ENCODE measurements at places on chromosomes 6 and 20.

DNA sequence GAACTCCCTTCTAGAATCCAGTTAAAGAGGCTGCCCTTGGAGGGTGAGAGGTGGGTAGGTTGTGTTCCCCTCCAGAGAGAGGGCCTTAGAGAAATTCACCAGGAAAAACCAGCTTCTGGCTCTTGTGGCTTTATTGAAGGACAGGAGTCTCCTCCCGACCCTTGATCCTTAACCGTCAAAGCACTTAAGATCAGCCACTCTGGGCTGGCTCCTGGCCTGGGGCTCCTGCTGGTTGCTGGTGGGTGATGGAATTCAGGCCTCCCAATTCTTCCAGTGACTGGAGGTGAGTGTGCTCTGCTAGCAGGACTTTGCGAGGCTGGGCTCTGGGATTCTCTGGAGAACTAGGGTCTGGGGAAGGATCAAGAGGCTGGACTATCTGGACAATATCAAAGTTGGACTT lies 75.6 kb upstream of the LGSN start:
- no peak for DNase-seq

DNA sequence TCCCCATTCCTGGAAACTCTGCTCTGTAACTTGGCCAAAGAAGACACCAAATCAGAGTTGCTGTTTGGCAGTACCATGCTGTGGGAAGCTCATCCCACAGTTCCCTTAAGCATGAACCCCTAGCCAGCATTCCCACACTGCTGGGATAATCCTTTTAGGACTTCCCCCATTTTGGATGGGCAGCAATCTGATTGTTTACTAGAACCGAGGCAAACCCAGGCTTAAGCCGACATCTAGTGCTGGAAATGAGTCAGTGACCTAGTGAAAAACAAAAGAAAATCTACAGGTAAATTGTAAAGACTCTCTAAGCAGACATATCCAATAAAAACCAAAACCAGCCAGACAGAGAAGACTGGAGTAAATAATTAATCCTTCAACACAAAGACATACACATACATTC lies 5.2 kb downstream of the DNAH8 start:
- DNase-seq, result no peak

DNA sequence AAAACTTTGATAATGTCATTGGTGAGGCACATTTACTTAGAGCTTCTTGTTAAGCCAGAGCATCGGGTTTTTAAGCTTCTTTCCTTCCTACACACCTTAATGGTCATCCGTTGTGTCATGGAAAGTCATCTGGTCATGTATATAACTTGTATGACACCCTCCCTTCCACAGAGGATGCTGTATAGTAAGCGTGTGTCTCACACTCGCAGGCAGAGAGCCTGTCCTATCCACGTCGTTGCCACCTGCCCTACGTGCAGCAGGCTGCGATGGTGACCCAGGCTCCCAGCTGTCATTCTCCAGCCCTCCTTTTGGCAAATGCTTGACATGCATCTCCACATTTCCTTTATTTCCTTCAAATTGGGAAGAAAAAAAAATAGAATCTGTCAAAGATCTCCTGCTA lies 85.6 kb downstream of the MYB start:
- DNase-seq, result no peak

GRCh38 chr6:121549736-121550135 lies 114.3 kb downstream of the GJA1 start:
- DNase-seq, result no peak

DNA sequence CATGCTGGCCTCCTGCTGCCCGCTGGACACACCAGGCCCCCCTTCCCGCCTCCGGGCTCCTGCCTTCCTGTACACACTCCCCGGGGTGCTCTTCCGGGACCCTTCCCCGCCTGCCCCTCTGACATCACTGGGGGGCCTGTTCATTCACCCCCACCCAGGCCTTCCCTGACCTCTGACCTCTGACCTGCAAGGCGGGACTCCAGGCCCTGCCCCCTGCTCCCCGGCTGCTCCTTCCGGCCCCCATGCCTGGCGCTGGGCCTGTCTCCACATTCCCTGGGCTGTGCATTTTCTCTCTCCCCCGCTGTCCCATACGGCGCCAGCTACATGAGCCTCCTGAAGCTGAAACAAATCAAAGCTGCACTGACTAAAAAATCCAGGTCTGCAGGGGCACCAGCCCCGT lies 71.6 kb upstream of the GATA5 start:
- no peak for DNase-seq

DNA sequence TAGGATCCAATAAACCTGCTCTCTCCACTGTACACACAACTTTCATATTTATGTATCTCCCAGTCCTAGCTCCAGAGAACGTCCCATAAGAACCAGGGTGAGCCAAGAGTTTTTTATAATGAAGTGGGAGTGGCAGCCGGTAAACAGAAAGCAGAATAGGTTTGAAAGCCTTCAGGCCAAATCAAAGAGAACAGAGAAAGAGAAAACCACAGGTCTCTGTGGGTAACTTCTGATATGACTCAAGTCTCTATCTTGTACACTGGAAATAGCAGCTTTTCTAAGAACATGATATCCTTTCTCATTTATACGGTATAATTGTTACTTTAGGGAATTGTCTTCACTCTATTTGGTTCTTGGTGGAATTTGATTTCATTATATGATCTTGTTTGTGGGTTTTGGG lies 273.6 kb downstream of the PACRG start:
- no peak for DNase-seq

- no peak for DNase-seq
Measured at GRCh38 chr6:167791780-167792478, 34.8 kb upstream of the AFDN start.

- no peak for DNase-seq
Measured at GRCh38 chr20:63746751-63747315, 7.3 kb downstream of the SLC2A4RG start.

DNA sequence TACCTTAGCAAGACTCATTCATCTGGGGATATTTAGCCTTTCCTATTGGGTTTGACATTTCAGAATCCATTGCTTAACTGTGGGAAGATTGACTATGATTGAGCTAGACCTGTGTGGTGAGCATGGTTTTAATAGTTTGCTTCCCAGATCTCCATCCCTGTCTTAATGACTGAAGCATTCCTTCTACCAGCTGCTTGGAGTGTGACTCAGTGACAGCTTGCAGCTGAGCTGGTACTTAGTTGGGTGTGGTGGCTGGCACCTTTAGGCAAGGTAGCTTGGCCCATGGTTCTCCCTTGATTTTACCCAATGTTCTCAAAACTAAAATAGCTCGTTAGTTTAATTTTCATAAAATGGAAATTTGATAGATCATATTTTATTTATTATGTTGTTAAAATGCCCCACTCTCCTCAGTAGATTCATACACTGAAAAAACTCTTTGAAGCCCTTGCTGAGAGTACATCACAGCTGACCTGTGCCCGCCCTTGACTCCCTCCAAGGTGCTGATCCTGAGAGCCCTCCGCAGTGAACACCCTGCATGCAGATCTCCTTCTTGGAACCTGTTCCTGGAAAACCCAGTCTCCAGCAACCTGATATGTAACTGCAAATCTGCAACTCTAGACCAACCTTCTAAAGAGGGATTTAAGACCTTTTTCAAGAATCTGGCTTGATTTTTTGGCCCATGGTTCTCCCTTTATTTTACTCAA lies 19.1 kb downstream of the DOK5 start:
- no peak for DNase-seq

DNA sequence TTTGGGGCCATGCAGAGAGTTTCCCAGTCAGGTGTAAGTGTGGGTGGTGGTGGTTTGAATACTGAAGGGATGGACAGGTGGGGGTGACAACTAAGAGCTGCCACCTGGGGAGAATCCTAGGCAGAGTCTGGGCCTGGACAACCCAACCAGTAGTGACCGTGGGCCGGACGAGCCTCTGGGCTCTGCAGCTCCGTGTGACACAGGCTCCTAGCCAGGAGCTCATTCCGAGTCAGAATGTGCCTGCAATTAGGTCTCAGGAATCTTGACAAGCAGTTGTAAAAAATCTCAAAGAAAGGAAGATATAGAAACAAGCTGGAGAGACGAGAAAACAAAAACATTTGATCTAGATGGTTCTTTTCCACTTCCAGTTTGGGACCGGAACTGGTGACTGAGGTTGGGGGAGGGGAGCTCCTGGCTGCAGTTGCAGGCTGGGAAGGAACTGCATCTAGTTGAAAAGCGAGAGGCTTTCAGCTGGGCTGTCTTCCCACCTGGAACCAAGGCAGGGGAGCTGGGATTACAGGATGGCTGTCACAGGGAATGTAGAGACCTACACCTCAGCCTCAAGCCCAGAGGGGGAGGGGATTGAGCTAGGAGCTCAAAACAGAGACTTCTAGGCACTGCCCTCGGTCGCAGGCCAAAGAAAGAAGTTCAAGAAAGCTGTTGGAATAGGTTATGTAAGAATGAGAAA lies 156.9 kb downstream of the PAX1 start:
- no peak for DNase-seq
